Mesothelial cell of epicardium (in vitro differentiated cells): ENCODE measurements at places on chromosomes 16 and 17. TPM values are rescaled to one million over a fixed set of nuclear protein-coding genes. Genes with fewer than 3 reads are reported as not detected.

GRCh38 chr16:80680839-80681238 is 123.6 kb downstream of the CDYL2 start:
- no peak for DNase-seq

DNA sequence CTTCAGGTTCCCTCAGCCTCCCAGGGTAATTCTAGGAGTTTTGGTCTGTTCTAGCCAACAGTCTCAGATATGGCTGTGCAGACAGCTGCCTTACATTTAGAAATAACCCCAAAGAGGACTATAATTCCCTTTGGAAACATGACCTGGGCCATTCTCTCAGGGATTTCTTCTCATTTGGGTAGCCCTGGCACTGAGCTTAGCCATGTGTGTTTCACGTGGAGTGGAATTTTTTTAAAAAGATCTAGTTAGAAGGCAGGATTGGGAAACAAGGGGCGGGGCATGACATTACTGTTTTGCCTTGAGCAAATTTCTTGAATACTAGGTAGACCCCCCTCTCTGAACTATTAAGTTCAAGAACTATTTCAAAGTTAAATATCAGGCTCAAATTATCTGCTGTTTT is 29.6 kb upstream of the MRC2 start:
- DNase-seq: no peak

DNA sequence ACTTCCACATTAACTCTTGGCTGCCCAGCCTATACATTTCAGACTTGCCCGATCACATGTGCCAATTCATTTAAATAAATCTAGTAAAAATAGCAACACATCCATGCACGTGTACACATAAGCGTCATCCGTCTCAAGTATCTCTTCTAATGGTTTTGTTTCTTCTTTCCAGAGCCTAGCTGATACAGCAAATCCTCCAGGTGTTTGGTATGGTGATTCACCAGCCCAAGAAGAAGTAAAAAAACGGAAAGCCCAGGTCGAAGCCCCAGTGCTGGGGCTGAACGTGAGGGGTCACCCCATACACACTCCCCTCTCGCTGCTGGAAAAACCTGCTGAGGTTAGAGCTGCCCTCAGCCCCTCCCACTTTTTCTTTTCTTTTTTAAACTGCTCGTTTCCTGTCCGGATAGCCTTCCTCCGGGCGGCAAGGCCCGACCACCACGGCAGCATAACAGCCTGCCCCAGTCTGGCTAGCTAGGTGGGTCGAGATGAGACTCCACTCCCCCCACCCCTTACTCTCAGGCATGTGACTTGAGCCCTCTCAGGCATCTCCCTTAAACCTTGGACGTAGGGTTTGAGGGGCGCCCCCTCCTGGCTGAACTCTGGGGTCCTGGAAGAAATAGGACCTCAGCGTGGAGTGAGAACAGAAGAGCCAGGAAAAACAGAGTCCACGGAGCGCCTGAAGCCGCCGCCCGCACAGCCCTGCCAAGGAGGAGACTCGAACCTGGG is 13.9 kb upstream of the OR1F1 start:
- no peak for DNase-seq

DNA sequence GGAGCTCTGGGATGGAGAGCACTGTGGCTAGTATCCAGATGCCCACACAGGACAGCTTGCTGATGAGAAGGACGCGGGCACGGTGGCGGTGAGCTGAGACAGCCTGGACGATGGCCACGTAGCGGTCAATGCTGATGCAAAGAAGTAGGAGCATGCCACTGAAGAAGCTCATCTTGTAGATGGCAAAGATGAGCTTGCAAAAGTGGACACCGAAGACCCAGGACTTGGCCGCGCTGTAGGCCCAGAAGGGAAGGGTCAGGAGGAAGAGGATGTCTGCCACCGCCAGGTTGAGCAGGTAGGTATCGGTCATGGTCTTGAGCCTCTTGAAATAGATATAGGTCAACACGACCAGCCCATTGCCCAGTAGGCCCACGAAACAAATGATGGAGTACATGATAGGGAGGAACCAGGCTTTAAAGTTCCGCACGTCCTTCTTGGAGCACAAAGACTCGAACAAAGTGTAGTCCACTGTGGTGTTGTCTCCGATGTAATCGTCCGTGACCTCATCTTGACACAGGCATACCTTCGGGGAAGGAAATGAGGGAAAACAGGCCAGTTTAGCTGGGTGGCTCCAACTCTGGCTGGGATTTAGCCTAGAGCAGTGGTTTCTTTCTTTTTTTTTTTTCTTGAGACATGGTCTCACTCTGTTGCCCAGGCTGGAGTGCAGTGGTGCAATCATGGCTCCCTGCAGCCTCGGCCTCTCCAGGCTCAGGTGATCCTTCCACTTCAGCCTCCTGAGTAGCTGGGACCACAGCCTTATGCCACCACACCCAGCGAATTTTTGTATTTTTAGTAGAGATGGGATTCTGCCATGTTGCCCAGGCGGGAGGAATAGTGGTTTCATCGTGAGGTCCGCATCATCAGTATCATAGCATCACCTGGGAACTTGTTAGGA is 9.7 kb downstream of the CCR7 start:
- peak; percentile 10 for DNase-seq

DNA sequence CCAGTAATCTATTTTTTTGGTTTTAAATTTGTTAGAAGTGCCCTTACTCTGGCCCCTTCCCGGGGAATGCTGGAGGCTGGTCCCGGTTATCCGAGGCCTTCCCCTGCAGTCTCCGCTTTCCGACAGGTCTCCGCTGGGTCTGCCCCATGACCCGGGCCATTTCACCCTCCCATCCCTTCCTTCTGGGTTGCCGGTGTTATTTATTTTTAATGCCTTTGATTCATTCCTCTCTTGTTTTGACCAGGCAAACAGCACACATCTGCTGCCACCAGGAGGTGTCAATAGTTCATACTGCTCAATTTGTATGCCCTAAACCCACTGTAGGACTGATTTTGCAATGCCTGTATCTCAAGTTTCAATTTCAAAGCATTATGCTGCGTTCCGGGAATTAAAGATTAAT is 113.2 kb upstream of the IRX5 start:
- no peak for DNase-seq

PYDC1 gene
- not detected in 3 replicates for total RNA-seq

CCL16 gene
- not detected in 3 replicates for total RNA-seq
